ENCODE measurements at places on chromosomes 3 and 15.

GRCh38 chr15:62323353-62323890 lies 158.3 kb upstream of the C2CD4B start:
- no peak for DNase-seq

GRCh38 chr15:87365186-87365585 lies 891.4 kb downstream of the NTRK3 start:
- no peak for DNase-seq

DNA sequence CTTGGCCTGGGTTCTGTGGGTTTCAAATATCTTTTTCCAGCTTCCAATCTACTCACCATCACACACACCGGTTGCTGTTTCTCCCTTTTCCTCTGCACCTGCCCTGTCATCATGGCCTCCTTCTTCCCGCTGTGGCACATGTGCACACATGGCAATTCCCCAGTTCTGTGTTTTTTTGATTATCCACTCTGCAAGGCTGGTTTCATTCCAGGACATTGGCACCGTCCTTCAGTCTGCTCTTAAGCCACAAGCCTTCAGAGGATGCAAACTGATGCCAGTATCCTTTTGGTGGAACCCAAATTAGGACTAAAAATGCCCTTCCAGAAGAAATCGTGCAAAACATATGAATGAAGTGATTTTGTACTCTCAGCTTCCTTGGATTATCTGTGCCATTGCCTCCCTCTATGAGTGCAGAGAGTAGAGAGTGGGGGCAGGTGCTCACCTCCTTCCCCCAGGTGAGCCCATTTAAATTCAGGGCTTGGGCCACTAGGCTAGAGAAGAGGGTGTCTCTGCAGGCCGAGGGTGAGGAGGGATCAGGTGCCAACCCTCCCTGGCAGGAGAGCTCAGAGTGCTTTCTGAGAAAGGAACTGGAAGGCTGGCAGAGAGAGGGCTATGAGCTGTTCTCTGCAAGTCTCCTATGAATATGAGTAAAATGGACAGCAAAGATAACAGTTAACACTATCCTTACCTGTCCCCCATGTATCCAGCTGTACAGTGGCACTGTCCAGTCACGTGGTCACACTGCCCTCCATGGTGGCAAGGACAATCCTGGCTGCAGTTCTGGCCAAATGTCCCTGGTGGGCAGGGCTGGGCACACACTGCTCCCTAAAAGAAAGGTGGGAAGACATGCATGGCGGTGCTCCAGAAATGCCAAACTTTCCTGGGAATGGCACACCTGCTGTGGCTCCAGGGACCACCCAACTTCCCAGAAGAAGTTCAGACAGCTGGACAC lies 100.8 kb downstream of the RAB11A start:
- no peak for DNase-seq

DNA sequence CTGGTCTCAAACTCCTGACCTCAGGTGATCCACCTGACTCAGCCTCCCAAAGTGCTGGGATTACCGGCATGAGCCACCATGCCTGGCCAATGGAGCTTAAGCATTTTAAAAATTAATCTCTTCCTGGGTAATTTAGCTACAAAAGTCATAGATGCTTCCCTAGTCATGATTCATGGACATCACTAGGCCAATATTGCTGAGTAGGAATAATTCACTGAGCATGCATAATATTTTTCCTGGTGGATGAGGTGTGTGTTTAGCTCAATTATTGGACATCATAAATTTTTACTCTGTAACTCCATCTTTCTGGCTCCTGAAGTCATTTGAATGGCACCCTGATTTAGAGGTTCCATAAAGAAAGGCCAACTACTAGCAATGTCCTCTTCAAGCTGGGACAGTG lies 512.9 kb upstream of the AGTR1 start:
- no peak for DNase-seq

DNA sequence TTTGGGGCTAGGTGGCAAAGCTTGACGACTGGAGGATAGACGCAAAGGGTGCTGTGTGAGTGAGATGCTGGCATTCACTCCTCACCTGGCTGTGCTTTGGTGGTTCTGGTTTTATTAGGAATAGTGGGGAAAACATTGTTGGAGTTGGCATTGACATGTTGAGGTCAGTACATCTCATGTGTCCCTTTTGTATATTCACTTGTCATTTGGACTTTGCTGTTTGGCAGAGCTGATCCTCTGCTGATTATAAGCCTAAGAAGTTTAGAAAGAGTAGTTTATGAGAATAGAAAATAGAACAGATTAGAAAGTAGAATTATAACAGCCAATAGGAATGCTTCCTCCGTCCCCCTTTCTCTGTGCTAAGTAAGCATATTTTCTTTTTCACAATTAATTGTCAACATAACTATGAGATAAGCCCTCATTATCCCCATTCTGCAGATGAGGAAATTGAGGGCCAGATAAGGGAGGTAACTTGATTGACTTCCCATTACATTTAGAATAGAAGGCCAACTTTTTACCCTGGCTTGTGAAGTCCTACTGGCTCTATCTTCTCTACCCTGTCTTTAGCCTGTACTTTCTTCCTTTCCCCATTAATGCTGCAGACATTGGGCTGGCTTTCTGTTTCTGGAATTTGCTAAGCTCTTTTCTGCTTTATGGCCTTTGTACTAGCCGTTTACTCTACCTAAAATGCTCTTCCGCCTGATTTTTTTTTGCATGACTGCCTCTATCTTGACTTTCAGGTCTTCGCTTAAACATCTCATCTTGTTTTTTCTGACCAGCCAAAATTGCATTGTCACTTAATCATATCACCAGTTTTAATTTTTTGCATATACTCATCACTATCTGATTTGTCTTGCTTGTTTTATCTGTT lies 12.8 kb downstream of the ITPR1 start:
- no peak for DNase-seq

DNA sequence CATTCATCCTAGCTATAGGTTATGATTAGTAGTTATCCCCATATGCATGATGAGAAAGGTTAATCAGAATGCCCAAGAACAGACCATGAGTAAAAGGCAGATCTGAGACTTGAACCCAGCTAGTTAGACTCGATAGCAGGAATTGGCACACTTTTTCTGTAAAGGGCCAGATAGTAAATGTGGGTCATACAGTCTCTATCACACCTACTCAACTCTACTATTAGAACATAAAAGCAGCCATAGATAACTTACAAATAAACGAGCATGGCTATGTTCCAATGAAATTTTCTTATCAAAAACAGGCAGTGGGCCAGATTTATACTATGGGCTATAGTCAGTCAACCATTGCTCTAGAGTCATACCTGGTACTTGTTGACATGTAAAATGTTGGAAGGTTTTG lies 24.6 kb downstream of the POLG start:
- DNase-seq, result no peak

GRCh38 chr3:156633335-156633734 lies 41.1 kb upstream of the TIPARP start:
- DNase-seq, result no peak

- no peak for DNase-seq
These were observed 24.4 kb downstream of the P3H2 start for GRCh38 chr3:190096345-190096744.

DNA sequence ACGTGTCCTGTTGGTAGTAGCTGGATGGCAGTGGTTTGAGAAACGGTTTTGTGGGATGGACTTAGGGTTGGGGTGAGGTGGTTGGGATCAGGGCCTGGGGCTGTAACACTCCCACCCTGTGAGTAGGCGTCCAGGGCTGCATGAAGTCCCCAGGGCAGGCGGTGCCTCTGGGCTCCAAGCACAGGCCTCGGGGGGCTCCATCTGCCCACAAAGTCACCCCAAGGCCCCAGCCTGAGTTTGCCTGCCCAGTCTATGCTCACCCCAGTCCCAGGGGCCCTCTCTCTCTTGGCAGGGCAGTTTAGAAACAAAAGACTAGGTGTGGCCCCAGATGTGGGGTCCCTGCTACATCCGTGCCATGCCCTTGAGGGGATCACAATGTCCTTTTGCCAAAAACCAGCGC lies 86.9 kb upstream of the PRR23E start:
- DNase-seq, result no peak

DNA sequence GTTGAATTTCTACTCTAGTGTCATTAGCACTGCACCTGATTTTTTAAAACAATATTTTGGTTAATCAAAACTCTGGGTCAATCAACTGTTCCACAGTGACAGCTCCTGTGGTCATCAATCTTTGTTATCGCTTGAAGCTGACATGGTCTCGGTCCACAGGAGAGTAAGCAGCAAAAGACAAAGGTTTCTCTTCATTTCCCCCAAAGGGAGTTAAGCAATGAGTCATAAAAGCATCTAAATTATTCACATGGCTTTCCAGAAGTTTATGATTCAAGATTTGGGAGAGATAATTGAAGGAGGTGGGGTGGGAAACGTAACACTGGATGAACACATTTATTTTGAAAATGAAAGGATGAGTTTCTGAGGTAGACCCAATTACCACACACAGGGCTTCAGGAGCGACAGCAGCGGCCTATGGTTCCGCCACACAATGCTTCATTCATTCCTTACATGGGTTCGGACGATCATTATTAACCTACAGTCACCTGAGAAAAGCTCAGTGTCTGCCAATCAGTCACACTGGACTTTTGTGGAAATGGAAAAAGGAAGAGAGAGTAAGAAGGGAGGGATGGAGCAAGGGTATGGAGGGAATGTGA lies 505.1 kb downstream of the FHIT start:
- DNase-seq, result no peak

GRCh38 chr3:188888321-188889053 lies 283.3 kb upstream of the TPRG1 start:
- no peak for DNase-seq

GRCh38 chr3:164194842-164195241 lies 883.5 kb downstream of the SI start:
- DNase-seq, result peak; percentile 7

- DNase-seq, result peak; percentile 26
These were observed 34.3 kb downstream of the GOLIM4 start for GRCh38 chr3:168061332-168061996.

DNA sequence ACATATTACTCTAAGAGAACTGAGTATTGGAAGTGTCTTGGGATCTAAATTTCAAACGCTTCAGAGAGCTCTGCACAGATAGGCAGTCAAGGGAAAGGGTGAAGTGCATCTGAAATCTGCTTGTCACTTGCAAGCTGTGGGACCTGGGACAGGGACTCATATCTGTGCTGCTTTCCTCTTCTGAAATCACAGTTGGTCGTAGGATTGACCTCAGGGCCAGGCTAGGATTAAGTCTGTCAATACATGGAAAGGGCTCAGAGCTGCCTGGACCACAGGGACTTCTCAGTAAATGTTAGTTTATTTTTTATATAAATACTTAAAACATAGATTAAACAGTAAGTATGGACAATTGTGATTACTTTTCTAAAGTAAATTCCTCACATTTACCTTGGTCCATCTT lies 74.7 kb upstream of the CMTM7 start:
- no peak for DNase-seq

- no peak for DNase-seq
These were observed 480.7 kb upstream of the THBS1 start for GRCh38 chr15:39100106-39100660.

GRCh38 chr3:132401255-132401654 lies 16.0 kb upstream of the DNAJC13 start:
- DNase-seq, result no peak

GRCh38 chr15:100103828-100104227 lies 237.9 kb downstream of the ADAMTS17 start:
- DNase-seq, result no peak

DNA sequence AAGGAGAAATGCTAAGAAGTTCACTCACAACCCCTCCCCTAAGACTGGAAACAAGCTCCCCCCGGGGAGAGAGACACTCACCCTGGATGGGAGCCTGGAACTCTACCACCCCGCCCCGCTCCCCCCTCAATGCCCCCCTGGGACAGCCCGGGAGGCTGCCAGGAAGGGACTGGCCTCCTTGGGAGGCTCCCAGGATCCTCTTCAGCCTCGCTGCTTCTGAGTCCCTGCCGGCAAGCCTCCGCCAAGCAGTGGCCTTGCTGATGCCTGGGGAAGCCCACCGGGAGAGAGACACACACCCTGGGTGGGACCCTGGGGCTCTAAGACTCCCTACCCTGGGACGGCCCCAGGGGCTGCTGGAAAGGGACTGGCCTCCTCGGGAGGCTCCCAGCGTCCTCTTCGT lies 33.4 kb downstream of the CPEB1 start:
- DNase-seq, result no peak

GRCh38 chr15:75867449-75867848 lies 24.2 kb downstream of the UBE2Q2 start:
- no peak for DNase-seq

DNA sequence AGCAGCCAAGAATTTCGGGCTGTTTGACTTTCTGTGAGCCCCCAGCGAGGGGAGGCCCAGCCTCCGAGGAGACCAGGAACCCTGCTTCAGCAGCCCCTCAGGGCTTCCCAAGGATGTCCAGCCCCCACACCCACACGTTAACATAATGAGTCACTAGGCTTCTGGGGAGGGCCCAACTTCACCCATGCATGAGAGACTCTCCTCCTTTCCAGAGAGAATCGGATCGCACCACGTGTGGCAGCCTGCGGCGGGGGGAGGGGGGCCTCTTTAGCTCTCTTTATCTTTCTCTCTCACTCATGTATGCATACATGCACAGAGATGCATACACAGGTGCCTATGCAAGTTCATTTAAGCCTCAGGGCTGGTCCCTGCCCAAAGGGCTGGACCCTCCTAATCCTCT lies 3.1 kb upstream of the AP2M1 start:
- DNase-seq, result no peak

DNA sequence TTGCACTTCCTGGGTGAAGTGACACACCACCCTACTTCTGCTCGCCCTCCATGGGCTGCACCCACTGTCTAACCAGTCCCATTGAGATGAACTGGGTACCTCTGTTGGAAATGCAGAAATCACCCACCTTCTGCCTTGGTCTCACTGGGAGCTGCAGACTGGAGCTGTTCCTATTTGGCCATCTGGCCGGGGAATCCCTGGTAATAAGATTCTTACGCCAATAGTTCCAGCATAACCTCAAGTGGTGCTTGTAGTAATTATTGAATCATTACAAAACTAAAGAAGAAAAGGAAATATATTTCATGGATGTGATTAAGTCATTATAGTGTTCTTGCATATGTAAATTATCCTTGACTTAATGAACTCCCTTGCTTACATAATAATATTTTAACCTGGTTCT lies 841.9 kb downstream of the CADM2 start:
- DNase-seq, result peak; percentile 34

DNA sequence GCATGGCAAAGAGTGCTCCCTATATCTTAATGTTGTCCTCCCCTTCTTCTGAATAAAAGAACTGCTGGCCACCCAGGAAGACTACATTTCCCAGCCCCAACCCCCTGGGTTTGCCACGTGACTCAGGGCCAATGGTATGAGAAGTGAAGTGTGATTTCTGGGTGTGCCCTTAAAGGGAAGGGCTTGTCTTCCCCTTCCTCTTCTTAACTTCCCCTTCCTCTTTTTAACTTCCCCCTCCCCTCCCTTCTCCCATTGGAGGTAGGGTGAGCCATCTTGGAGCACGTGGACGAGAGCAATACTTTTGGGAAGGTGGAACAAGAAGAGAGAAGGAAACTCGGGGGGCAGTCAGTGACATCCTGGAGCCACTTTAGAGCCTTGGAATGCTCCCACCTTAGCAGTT lies 6.8 kb upstream of the KBTBD12 start:
- DNase-seq, result no peak

DNA sequence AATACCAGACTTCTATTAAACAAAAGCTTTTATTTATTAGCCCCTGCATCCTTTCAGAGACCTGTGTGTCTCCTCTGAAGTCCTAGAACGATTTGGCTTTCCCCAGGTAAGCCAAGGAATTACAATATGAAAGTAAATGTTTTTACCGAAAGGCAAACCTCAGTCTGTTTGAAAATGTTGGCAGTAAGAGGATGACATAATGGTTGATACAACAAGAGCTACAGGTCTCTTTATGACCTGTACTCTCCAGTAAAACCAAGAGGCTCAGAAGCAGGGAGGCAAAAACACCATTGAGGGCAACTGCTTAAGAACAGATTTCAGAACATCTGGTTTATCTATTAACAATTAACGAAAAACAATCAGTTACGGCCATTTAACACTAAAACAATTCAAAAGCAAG lies 107.8 kb downstream of the ADAM10 start:
- no peak for DNase-seq

- peak; percentile 22 for DNase-seq
These were observed 30.7 kb downstream of the TRPM1 start for GRCh38 chr15:31070867-31071266.
